ENCODE measurements at places on chromosomes 7 and 10.

DNA sequence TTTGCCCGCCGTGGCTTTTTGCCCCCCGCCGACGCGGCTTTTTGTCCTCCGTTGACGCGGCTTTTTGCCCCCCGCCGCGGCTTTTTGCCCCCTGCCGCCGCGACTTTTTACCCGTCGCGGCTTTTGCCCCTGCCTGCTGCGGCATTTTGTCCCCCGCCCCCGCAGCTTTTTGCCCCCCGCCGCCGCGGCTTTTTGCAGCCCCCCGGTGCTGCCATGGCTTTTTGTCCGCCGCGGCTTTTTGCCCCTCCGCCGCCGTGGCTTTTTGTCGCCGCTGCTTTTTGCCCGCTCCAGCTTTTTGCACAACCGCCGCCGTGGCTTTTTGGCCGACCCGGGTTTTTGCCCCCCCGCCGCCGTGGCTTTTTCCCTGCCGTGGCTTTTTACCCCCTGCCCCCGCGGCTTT is 506.6 kb downstream of the ZNF37A start:
- DNase-seq, result no peak

GRCh38 chr7:130070861-130071622 is 708 bp downstream of the KLHDC10 start:
- no peak for DNase-seq

GRCh38 chr7:65972976-65973375 is 9.0 kb downstream of the GUSB start:
- DNase-seq, result no peak

GRCh38 chr7:75955331-75955955 is 39.0 kb downstream of the TMEM120A start:
- no peak for DNase-seq

GRCh38 chr7:70590126-70590854 is 541.7 kb upstream of the GALNT17 start:
- no peak for DNase-seq

- peak; percentile 79 for DNase-seq
Measured at GRCh38 chr7:1611708-1612241, 41.9 kb upstream of the PSMG3 start.

- no peak for DNase-seq
Measured at GRCh38 chr7:113198226-113198625, 79.9 kb upstream of the SMIM30 start.

DNA sequence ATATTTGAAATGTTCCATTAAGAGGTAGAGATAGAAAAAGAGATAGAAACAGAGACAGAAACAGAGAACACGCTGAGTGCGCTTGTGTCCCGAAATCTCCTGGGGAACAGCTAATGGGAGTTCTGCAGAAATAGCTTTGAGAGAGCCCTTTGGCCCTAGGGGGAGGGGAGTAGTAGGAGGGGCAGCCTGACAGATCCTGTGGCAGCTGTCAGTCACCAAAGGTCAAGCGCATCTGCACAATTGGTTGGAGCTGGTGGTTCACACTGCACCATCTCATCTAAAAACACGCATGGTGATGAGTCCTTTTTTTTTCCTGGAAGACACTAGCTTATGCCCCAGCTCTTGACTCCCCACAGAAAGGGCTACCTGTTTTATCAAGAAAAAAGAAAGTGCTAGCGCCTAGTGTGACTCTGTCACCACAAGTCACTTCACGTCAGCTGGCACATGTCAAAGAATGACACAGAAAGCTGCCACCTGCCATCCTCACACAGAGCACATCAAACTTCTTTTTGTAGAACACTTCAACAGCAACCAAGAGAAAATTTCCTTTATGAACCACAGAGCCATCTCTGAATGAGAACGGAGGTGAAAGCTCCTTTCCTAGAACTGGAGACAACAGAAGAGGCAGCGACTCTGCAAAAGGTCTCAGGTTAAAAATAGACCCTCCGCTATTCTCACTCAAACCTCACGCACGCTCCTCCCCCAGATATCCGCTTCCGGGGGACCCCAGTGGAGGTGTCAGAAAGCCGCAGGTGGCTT is 125.7 kb downstream of the GFRA1 start:
- no peak for DNase-seq

DNA sequence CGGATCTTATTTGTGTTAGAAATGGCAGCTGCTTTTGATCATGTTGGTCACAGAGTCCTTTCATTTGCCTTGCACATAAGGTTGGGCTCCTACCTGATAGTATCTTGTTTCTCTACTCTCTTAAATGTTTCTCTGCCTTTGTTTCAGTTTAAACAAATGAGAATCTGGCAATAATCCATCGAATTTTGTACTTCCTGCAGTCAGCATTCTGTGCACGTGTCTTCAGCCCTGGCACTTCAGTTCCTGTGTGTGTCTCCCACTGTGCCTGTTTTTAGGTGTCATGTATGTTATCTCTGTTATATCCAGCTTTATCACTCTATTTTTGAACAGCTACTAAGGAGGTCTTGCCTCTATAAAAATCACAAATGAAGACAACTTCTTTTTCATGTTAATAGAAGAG is 28.4 kb upstream of the PTER start:
- DNase-seq, result no peak

GRCh38 chr7:25494896-25495295 is 266.6 kb upstream of the NPVF start:
- no peak for DNase-seq

DNA sequence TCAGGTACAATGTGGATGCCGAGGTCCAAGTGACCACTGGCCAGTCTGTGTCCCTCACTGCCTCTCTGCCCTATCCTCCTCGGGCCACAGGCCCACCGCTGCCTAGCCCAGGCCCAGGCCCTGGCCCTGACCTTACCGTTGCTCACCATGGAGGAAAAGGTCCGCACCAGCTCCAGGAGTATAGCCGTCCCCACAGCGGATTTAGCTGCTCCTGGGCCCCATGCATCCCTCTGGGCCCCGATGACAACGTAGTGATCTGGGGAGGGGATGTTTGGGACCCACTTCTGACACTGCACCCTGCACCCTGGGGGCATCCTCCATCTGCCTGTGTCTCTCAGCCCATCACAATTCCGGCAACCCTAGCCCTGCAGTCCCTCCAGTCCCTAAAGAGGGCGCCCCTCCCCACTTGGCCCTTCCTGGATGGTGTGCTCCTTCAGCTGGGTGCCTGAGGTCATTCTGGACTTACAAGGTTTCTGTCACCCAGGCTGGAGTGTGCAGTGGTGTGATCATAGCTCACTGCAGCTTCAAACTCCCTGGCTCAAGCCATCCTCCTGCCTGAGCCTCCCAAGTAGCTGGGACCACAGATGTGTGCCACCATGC is 12.1 kb downstream of the TFR2 start:
- peak; percentile 12 for DNase-seq

DNA sequence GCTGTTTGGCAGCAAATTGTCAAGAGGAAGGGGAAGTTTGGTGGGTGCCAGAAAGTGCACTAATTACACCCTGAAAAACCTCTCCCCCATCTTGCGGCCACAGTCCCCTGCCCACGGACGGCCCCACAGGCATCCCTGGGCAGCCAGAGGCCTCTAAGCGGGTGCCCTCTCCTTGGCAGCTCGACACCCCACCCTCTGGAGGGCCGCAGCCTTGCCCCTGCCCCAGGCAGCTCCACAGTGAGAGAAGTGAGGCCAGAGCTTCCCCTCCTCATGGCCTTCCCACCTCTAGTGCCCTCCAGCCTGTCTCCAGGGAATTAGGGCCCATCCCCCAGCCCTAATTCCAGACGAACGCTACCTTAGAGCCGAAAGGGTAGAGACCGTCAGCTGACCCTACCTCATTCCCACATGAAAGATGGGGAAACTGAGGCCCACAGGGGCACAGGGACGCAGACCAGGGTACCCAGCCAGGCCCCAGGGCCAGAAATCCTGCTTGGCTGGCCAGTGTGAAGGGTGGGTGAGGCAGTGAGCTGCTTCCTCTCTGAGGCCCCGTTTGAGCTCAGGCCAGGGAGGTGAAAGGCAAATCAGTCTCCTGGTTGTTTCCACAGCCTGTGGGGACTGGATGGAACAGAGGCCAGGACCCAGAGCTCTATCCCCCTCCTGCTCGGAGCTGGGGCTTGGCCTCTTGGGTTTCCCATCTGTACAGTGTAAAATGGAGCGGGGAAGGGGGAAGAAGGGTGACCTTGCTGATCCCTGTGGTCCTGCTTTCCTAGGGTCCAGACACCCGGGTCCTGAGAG is 10.0 kb downstream of the ZCCHC24 start:
- no peak for DNase-seq

- no peak for DNase-seq
Measured at GRCh38 chr7:122919643-122920181, 33.5 kb upstream of the CADPS2 start.

DNA sequence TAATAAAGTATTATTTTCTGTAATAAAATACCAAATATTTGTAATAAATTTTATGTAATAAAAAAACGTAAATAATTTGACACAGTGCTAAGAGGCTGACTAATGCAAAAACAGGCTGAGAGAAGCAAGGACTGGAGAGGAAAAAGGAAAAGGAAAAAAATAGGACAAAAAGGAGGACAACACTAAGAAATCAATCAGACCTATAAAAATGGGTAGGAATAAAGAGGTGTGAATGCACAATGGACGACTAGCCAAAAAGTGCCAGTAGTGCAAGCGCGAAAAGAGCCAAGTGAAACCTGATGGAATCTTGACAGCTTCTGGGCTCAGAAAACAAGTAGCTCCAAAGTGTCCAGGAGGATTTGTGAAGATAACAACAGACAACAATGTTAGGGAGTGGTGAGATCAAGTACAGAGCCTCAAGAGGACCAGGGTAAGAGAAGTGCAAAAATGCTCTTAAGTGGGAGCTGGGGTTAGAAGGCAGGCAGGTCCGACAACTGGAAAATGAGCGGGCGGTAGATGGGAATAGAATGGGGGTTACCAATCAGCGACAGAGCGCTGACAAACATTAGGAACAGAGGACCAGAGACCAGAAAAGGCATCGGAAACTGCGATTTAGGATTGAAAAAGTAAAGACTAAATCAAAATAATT is 1.2 kb downstream of the BRAF start:
- DNase-seq, result no peak

GRCh38 chr10:43942096-43942850 is 293.6 kb upstream of the ZNF32 start:
- no peak for DNase-seq

GRCh38 chr7:45387837-45388236 is 186.3 kb upstream of the ADCY1 start:
- no peak for DNase-seq

- DNase-seq, result no peak
Measured at GRCh38 chr7:152597507-152597906, 78.4 kb downstream of the XRCC2 start.

- no peak for DNase-seq
Measured at GRCh38 chr7:44187636-44188416, 1.4 kb downstream of the GCK start.

DNA sequence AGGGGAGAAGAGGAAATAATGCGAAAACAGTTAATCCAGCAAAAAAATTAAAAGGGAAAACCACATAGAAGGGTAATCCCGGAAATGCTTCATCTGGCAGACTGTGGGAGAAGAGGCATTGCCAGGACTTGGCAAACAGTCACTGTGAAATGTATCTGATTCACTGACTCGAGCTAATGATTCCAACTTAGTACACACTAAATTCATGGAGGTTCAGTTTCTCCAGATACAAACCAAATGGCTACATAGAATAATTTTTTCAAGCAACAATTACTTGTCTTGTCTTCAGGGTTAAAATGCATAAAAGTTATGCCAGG is 36.4 kb downstream of the GDI2 start:
- DNase-seq, result peak; percentile 52

DNA sequence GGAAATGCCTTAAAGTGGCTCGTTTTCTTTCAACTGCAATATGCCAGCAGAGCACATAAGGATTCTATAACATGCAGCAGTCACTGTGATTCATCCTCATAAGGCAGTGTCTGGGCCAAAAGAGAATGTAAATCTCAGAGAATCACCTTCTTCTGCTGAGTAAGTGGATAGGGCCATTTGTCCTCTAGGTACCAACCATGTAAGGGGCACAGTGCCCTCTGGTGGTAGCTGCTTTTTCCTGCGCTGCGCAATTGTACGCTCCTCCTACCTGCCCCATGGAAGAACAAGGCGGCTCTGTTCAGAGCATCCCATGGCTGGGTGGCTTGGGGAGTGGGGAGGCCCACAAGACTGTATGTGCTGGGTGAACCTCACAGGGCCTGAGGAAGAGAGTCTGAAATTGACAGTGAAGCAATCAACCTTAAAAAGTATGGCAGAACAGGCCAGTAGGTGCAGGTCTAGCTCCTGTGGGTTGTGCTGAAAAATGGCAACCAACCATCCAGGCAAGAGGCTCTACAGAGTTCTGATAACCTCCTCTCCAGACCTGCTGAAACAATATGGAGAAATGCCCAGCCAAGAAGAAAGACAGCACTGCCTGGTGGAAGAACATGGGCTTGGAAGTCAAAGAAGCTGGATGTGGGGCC is 78.6 kb upstream of the C10orf90 start:
- DNase-seq, result peak; percentile 88

DNA sequence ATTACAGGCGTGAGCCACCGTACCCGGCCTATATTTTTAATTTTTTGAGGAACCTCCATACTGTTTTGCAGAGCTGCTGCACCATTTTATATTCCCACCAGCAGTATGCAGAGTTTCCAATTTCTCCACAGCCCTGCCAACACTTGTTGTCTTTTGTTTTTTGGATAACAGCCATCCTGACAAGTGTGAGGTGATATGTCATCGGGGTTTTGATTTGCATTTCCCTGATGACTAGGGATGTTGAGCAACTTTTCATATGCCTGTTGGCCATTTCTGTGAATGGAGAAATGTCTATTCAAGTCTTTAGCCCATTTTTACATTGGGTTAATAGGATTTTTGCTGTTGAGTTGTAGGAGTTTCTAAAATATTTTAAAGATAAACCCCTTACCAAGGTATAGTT is 22.2 kb downstream of the ENTPD7 start:
- peak; percentile 52 for DNase-seq

GRCh38 chr10:13310518-13311176 is 10.8 kb upstream of the PHYH start:
- no peak for DNase-seq

DNA sequence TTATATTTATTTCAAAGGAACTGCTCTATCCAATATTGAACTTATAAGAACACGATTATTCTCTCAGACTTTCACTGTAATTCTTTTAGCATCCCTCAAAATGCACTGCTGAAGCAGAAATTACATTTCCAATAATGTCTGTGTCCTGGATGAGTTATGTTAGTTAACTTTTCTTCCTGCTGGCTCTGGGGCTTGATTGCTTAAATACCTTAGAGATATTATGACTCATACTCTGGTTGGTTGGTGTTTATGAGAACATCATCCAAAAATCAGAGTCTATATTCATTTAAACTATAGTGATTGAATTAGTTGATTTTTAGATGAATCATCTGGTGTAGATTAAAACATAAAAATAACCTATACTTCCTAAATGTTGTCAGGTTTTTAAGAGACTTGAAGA is 246.3 kb upstream of the VWC2 start:
- no peak for DNase-seq

- no peak for DNase-seq
Measured at GRCh38 chr7:130384371-130384801, 4.1 kb downstream of the CPA1 start.

DNA sequence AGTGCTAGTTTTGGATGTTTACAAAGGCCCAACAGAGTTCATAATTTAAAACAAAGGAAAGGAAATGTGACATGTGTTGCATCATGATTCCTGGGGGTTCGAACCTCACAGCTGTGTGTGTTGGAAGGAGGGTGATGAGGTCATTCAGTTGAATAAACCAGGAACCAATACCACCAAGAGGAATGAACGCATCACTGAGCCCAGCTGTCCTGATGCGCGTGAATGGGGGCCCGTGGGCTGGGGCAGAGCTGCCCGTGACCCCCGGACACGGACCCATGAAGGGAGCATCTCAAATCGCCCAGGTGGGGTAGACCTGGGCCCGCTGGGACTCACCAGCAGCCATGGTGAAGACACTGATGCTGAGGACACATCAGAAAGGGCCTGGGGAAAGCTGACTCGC is 33.0 kb downstream of the BRI3 start:
- peak; percentile 13 for DNase-seq

- no peak for DNase-seq
Measured at GRCh38 chr7:23377134-23377533, 78.0 kb downstream of the MALSU1 start.

All from fibroblast of skin of scalp (primary cell).